HS-5 (cell line): ENCODE measurements at places on chromosomes 1 and 21.

GRCh38 chr1:89286549-89287180 lies 14.0 kb upstream of the GBP5 start:
- DNase-seq = no peak

DNA sequence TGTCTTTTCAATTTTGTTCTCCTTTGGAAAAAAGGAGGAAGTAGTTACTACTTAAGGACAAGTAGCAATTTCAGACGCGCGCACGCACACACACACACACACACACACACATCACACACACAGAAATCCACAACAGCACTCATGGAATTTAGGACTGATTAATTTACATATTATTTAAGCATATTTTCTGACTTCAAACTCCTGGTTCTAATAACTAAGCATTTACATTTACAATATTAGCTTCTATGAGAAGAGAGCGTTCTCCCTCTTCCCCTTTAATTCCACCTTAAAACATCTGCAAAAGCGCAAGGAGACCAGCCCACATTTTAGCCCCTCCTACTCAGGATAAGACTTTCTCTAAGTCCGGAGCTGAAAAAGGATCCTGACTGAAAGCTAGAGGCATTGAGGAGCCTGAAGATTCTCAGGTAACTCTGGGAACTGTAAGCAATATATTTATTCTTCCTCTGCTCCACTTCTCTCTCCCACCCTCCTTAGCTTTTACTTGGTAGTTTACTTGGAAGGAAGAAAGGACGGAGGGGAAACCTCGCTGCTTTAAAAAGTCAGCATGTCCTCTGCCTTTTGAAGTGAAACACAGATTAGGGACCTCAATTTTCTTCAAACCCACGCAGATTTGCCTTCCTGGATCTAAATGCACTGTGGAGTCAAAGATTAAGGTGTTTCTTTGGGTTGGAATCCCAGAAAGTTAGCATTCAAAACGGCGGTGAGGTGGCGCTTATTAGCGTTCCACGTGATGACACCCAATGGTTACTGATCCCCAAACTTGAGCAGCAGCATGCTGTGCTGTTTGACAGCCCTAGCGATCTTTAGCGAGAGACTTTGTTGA lies at the start of gene PLA2G4A:
Gene PLA2G4A, plus strand, starts transcription at position 339 of the 844 bp plus-strand sequence. CDS start 25,406 bp downstream, outside the sequence.
- no peak for DNase-seq

DNA sequence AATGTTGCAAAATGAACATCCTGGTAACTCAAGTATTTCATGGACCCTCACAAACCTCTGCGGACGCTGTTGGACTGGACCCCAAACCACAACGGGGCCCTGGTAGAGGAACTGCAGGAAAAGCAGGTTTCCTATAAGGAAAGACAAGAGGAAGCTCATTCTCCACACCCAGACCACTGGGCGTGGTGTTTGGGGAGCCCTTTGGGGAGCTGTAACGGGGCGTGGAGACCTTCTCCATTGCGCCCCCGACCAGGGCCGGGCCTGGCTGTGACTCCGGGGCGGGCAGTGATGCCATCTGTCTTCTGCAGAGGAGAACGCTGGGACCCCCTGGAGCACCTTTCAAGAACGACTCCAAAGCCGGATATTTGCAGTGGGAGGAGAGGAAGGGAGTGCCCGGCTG lies 30.0 kb upstream of the AGPAT3 start:
- no peak for DNase-seq

- no peak for DNase-seq
Observed at GRCh38 chr1:54499360-54500106, 48.5 kb upstream of the ACOT11 start.

DNA sequence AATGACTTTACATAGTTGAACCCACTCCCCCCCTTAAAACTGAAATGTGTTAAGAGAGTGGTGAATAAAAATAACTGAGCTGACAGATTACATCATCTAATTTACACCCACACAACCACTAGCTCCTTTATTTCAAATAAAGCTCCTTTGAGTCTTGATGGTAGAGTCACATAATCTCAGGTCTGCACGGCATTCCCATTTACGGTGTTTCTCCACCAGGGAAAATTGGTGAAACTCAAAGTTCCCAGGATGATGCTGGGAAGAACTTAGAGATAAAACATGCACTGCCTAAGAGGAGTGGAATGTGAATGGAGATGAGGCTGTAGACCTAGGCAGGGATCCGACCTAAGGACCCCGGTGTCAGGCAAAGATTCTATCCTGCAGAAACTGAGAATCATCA lies 727.8 kb upstream of the ADAMTS5 start:
- no peak for DNase-seq

DNA sequence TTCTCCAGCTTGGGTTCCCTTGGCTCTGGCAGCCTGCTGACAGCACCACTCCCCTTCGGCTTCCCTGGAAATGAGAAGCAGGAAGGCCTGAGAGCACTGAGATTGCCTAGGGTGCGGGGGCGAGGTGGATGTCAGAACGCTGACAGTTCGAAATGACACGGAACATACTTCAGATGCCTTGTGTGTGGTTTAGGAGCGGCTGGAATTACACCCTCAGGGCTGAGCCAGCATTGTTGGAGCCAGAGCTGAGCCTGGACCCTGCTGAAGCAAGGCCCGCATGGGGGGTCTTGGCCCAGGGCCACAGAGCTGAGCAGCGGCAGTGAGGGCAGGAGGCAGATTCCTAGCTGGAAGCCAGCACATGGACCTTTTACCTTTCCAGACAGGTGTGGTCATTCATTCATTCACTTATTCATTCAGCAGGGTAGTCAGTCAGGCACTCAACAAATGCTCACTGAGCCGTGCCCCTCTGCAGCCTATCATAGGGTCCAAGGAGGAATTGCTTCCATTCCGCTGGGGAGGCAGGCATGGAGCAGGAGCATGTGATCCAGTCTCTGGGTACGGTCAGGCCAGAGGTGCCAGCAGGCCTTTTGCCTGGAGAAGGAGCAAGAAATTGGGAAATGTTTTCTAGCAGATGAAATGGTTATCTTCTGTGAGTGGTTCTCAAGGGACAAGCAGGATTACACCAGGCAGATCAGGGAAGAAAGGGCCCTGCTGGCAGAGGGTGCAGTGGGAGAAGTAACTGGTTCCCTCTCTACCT lies 6.6 kb upstream of the FOXE3 start:
- DNase-seq = no peak

DNA sequence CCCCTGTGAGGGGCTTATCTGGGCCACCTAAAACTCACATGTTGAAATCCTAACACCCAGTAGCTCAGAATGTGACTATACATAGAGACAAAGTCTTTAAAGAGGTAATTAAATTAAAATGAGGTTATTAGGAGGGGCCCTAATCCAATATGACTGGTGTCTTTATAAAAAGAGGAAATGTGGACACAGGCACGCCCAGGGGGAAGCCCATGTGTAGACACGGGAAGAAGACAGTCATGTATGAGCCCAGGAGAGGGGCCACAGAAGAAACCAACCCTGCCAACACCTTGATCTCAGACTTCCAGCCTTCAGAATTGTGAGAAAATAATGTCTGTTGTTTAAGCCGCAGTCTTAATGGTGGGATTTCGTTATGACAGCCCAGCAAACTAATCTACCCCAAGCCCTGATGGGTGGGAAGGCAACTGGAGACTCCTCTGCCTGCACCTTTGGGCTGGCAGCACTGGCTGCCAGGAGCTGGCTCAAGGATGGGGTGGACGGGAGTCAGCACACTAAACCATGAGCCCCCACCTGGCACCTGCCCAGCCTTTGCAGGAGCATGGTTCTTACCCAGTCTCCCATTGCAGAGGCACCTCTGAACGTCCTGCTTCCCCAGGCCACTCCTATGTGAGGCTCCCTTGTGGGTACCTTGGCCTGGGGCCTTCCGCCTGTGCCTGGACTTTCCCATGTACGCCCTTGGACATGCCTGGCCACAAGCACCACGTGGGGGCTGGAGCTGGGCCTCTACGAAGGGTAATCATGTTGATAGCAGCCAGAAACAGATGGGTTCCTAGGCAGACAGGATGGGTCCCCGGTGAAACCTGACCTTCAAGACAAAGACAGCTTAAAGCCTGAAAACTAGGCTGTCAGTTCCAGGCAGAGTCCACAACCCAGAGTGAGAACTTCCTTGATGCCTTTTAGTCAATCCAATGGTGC lies 57.1 kb upstream of the DMRTB1 start:
- DNase-seq = no peak
